ENCODE measurements at places on chromosomes 7 and 10. TPM values are rescaled to one million over a fixed set of nuclear protein-coding genes. Genes with fewer than 3 reads are reported as not detected.

UTF1 gene
- total RNA-seq, result not detected

DNA sequence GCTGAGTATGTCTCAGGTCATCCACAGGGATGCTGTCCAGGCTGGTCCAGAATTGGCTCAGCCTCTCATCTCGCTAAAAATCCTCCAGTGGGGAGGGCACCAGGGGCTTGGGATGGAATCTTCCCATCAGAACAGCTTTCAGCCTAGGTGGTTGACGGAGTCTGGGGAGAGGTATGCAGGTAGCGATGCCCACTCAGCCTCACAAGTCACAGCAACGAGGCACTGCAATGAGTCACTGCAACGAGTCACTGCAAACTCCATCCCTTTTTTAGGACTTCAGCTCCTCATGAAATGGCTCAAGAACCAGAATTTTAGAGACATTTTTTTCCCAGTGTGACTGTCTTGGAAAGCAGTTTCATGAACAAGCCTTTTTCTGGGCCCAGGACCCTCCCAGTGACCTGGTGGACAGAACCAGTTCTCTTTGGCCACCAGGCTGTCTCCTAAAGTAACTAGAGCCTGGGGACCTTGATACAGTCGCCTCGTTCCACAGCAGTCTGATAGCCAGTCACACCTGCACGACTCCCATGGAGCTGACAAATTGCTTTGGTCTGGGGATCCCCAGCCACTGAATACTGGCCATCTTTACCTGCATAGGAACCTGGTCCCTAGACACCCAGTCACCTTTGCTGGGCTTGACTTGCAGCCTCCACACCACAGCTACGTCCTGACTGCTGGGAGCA lies 41.3 kb upstream of the PPP2R2D start:
- H3K27me3 ChIP-seq, result peaks cover 88% of the 10 kb centered on the region
- no peak overlapping the region for H3K4me3 ChIP-seq
- no peaks in the 10 kb centered on the region for H3K36me3 ChIP-seq
- no peak for DNase-seq

- no peaks in the 10 kb centered on the region for H3K36me3 ChIP-seq
- no peak overlapping the region for H3K27ac ChIP-seq
- no peak overlapping the region for H3K4me3 ChIP-seq
- H3K27me3 ChIP-seq, result peaks cover 57% of the 10 kb centered on the region
Measured at GRCh38 chr7:42694894-42695507, 216.9 kb downstream of the C7orf25 start.

- no peaks in the 10 kb centered on the region for H3K4me1 ChIP-seq
- no peaks in the 10 kb centered on the region for H3K27me3 ChIP-seq
- no peak overlapping the region for H3K27ac ChIP-seq
- peaks cover 40% of the 10 kb centered on the region for H3K36me3 ChIP-seq
- no peak overlapping the region for H3K4me3 ChIP-seq
Measured at GRCh38 chr7:73507556-73507955, 14.5 kb downstream of the BAZ1B start.

SSC4D gene
- 3.5 TPM for total RNA-seq

DNA sequence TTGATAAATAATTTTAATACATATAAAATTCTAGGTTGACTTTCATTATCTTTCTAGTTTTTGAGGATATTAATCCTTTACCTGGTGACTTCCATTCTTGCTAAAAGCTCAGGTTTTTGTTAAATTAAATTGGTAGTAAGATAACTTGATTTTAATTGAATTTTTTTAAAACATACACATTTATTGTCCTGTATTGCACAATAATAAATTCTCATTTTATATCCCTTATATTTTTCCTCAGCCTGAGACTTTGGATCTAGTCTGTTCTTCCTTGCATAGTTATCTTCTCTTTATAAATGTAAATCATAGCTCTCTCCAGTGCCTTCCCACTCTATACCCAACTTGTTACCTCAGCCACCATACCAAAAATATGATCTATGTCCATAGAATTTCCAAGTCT lies 212.9 kb upstream of the CNTNAP2 start:
- H3K27ac ChIP-seq, result no peak overlapping the region
- DNase-seq, result no peak
- no peak overlapping the region for H3K4me3 ChIP-seq
- no peaks in the 10 kb centered on the region for H3K4me1 ChIP-seq
- H3K36me3 ChIP-seq, result no peaks in the 10 kb centered on the region
- no peaks in the 10 kb centered on the region for H3K27me3 ChIP-seq

All from PC-9 (cell line).